Small intestine (tissue), 16 donors: ENCODE measurements at places on chromosomes 5 and 9. TPM values are rescaled to one million over a fixed set of nuclear protein-coding genes. Genes with fewer than 3 reads are reported as not detected.

FAXDC2 gene
- 10.8 TPM for polyA plus RNA-seq

LEAP2 gene
- 12.3 TPM for polyA plus RNA-seq

PCDHA13 gene
- 0.06 TPM for polyA plus RNA-seq

FOXD4L4 gene
- polyA plus RNA-seq, result 0.04 TPM

NUTM2G gene
- polyA plus RNA-seq, result not detected

SCGB3A2 gene
- not detected for polyA plus RNA-seq

FSD1L gene
- 14.4 TPM for polyA plus RNA-seq
